ENCODE measurements at places on chromosomes 2 and 18.
A peak's percentile ranks its signal among the peaks of the same experiment; 100 is the strongest.

DNA sequence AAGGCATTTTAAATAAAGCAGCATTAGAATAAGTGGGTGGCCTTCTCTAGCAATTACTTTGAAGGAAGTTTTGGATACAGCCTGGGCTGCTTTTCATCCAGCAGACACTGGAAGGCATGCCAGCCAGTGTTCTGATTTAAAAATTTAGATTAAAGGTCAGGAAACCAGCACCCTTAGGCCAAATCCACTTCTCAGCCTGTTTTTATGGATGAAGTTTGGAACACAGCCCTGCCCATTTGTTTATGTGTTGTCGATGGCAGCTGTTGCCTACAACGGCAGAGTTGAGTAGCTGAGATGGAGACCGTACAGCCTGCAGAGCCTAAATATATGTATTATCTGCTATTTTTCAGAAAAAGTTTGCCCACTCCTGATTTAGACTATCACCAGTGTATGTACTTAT lies 313.6 kb upstream of the ACVR2A start:
- DNase-seq, result no peak

DNA sequence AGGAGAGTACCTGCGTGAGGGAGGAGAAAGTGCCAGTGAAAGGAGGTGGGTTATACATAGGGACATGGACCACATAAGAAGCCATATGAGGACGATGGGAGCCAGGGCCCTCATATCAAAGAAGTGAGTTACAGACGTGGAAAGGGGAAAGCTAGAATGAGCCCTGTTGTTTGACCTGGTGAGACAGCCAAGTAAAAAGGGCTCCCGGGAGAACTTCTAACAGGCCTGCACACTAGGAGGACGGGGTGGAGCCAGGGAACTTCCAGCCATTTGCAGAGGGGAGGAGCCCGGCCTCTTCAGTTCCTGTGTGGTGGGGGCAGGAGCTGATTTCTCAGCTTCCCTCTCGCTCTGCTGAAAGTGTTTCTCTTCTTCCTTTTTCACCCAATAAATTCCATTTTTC lies 84.1 kb upstream of the SLC66A3 start:
- no peak for DNase-seq

GRCh38 chr2:113822087-113822815 lies 65.8 kb upstream of the SLC35F5 start:
- DNase-seq, result no peak

DNA sequence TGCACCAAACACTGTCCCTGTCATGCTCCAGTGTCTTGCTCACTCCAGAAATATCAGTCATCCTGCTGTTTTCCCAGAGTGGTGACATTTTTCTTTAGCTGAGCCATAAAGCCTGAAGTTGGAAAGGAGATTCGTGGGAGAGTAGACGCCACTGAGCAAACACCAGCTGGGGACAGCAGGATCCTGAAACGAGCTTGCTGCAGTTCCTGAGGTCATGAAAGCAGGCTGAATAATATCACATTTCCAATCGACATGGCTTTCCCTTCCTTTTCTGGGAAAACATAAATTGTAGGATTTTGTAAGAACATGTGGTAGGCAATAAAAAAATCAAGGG lies 276.4 kb downstream of the CDCA7 start:
- DNase-seq, result no peak

DNA sequence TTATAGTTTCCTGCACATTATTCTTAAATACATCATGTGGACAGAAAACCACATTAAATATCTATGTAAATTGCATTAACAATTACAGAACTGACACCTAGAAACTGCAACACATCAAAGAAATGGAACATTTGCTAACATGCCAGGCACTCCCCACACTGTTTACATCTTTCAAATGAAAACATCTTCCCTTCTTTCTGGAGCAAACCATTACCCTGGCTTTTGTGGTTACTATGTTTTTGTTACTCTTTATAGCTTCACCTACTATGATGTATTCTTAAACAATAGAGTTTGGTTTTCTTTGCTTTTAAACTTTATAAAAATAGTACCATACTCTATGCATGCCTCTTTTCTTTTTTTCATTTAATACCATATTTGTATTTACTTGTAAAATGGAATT lies 1894.5 kb upstream of the CELF4 start:
- DNase-seq, result no peak

- DNase-seq, result no peak
These were observed 53.1 kb downstream of the CWC22 start for GRCh38 chr2:179954026-179954425.

DNA sequence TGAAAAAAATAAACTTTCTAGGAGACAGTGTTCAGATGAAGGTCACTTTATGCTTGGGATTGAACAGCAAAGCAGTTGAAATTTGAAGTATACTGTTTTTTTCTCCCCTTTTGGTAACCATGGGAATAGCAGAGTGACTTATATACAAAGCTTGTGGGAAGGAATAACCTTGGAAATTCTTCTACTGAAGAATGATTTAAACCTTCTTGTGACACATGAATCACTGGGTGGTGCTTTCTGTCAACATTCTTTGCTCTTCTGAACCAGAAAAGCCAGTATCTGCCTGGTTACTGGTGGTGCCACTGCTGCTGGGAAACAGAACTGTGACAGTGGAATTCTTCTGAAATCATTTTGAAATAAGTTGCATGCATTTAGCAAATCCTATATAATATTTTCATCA lies 39.4 kb upstream of the RND3 start:
- DNase-seq, result no peak

GRCh38 chr2:88127888-88128653 lies at the start of gene FABP1:
TSS of gene FABP1 (minus strand) at chr2:88128062. CDS start at chr2:88128017, 45 bp downstream.
- DNase-seq, result no peak

GRCh38 chr2:219521066-219521880 lies 7.0 kb downstream of the ASIC4 start:
- DNase-seq, result no peak

DNA sequence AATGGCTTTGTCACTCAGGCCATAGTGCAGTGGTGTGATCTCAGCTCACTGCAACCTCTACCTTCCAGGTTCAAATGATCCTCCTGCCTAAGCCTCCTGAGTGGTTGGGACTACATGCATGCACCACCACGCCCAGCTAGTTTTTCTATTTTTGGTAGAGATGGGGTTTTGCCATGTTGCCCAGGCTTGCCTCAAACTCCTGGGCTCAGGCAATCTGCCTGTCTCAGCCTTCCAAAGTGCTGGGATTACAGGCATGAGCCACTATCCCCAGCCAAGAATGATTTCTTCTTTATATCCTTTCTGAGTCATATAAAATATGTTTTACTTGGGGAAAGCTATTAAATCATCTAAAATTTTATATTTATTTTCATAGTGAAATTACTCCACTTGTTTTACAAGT lies 61.3 kb downstream of the CYBRD1 start:
- no peak for DNase-seq

- DNase-seq, result no peak
These were observed 58.9 kb downstream of the KIAA1328 start for GRCh38 chr18:36887864-36888263.

- no peak for DNase-seq
These were observed 324.9 kb downstream of the LPIN1 start for GRCh38 chr2:12071318-12071717.

- no peak for DNase-seq
These were observed 315.6 kb downstream of the SETBP1 start for GRCh38 chr18:44996261-44996660.

- no peak for DNase-seq
These were observed 675 bp upstream of the SPIRE1 start for GRCh38 chr18:12658426-12659138.

- DNase-seq, result no peak
These were observed 15.8 kb upstream of the ATOH8 start for GRCh38 chr2:85737961-85738360.

GRCh38 chr18:48811401-48811800 lies 139.4 kb downstream of the SMAD7 start:
- DNase-seq, result no peak

DNA sequence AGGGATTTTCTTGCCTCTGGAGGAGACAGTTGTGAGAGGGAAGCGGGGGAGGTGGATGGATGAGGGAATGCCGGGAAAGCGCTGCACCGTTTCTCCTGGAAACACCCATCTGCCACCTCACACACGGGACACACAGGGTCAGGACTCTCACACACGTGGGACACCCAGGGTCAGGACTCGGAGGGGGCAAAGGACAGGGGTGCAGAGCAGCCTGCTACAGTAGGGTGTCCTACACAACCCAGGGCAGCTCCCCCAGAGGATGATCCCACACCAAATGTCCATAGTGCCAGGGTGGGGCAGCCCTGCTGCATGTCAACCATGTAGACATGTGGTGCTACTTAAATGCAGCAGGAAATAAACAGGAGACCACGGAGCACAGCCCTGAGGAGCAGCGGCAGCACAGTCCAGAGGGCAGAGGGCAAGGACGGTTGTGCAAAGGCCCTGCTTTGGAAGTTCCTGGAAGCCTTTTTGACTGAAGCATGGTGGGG lies 5.1 kb downstream of the RAMP1 start:
- DNase-seq, result no peak

- DNase-seq, result no peak
These were observed 50.7 kb downstream of the LBH start for GRCh38 chr2:30282081-30282480.

DNA sequence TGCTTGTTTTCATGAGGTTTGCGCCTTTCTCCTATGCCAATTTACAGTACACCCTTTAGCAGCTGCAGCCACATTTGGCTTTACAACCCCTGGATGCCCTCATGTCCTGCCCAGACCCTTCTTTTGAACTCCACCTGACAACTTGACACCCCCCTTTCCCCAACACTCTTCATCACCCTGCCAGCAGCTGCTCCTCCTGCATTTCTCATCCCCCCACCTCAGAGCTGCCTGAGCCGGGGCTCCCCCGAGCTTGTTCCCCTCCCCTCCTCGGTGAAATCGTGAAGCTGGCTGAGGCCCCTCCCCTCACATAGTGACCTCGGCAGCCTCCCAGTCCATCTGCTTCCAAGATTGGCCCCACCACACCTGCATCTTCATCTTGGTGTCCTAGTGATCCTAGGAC lies 40.5 kb downstream of the LRRFIP1 start:
- DNase-seq, result no peak

DNA sequence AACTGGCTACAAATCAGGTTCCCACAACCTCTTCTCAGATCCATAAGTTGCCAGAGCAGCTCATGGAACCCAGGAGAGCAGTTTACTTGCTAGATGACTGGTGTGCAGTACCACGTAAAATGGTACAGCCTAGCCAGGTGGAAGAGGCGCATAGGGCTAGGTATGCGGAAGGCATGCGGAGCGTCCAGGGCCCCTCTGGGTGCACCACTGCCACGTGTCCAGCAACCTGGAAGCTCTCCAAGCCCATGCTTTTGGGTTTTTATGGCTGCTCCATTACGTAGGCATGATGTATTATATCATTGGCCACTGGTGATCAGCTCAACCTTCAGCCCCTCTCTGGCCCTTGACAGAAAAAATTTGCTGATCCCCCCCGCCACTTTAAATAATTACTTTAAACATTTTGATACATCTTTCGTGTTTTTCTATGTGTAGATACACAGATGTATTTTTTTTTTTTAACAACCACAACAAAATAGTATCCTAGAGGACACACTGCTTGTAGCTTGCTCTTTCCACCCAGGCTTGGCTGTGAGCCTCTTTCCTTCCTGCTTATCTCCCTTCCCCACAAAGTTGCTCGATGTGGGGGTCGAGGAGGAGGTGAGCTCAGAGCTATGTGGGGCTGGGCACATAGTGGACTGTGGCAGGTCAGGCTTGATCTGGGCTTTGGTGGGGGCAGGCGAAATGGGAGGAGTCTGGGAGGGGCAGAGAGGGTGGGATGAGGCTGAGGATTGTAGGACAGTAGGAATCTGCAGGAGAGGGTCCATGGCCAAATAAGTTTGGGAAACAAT lies 65.4 kb upstream of the MCFD2 start:
- no peak for DNase-seq

- DNase-seq, result peak; percentile 25
These were observed 35.3 kb downstream of the LRRFIP1 start for GRCh38 chr2:237662671-237663093.

GRCh38 chr2:43024515-43025011 lies 201.8 kb downstream of the ZFP36L2 start:
- DNase-seq, result no peak

DNA sequence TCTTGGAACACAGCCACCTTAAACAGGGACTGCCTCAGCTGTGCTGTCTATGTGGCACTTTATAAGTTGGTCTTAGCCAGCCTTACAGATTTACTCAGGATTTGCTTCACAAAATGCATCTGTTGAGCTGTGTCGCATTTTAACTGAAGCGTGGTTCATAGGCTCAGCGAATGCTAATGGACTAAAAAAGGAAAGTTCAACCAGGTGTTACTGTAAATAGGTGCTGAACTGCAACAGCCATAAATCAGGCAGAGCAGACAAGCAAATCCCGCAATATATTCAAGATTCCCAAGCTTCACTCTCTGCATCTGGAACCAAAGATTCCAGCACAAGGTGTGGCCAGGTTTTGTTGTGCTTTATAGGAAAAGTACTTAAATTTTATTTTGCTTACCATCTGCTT lies 130.0 kb downstream of the EPHA4 start:
- no peak for DNase-seq

DNA sequence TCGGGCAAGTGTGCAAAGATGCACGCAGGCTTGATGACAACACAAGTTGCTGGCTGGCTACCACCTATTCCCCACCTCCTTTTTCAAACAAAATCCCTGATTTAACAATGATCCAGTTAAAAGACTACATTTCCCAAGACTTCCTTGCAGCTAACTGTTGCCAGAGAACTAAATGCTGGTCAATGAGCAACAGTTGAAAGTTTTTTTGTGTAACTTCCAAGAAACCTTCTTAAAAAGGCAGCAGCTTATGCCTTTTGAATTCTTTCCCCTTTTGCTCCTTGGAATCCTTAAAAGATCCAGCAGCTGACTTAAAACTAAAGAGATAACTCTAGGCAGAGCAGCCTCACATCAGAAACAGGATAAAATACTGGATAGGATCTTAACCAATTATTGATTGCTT lies 38.5 kb downstream of the NPHP1 start:
- DNase-seq, result no peak

- no peak for DNase-seq
These were observed 6.2 kb downstream of the OSGEPL1 start for GRCh38 chr2:189756311-189756952.

DNA sequence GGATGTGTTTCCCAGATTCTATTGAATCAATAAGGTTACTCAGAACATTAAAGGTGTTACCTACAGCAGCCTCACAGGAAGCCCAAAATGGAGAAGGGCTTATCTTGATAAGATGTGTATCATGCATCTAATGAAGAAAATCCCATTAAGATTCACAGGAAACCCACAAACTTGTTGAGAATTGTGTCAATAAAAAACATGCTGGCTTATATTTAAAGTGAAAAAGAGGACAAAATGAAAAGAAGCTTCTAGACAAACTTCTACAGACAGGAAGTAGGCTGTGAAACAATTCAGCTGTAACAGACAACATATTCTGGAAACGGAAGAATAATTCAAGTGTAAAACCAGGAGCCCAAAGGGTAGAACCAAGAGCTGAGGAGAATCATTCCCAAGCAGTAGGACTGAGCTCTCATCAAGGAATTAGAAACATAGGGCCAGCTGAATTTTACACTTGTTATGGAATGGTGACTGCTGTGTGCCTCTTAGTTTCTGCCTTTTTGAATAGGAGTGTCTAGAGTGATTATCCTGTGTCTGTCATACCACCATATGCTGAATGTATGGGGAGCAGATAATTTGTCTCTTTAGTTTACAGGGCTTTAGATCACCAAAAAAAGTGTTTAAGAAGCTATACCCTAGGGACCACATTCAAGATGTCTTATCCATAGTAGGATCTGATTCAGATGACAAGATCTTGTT lies 9.6 kb downstream of the IMMT start:
- no peak for DNase-seq

All from stimulated activated CD8-positive, alpha-beta memory T cell treated with anti-CD3 and anti-CD28 coated beads, Interleukin-4, amount 100 ng/mL, for 4 hours (primary cell).